ENCODE measurements at places on chromosomes 16 and 17. TPM values are rescaled to one million over a fixed set of nuclear protein-coding genes. Genes with fewer than 3 reads are reported as not detected.

WNT3 gene
- 0.96 TPM for total RNA-seq

PMM2 gene
- 13.7 TPM for total RNA-seq

ASPHD1 gene
- total RNA-seq = not detected

TBC1D3L gene
- total RNA-seq = 4.5 TPM

RGS11 gene
- 16.4 TPM for total RNA-seq

ALOX15 gene
- total RNA-seq = 0.33 TPM

MILR1 gene
- 2.5 TPM for total RNA-seq

DNA sequence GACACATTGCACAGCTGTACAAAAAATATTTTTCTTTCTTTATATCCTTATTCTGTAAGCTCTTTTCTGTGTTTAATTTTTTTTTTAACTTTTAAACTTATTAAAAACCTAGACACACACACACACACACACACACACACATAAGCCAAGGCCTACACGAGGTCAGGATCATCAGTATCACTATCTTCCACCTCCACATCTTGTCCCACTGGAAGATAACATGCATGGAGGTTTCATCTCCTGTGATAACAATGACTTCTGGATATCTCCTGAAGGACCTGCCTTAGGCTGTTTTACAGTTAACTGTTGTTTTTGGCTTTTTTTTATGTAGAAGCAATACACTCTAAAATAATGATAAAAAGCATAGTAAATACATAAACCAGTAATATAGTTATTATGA, 71.2 kb downstream of the TNRC6C start:
- no peak for DNase-seq

DNA sequence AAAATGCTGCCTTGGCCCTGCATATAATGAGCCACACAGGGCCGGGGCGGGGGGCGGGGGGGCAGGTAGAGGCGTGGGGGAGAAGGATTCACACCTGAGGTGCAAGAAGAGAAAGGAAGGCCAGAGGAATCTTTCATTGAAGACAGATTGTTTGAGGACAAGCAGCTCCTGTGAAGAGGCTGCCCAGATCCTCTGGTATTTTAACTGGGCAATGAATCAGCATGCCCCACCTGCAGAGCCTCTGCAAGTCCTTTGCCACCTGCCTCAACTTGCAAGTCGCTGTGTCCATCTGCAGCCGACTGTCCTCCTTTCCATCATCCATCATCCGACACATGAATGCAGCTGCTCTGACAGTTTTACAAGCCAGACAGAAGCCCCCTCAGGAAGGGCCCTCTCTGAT, 1.2 kb upstream of the SOST start:
- no peak for DNase-seq

DNA sequence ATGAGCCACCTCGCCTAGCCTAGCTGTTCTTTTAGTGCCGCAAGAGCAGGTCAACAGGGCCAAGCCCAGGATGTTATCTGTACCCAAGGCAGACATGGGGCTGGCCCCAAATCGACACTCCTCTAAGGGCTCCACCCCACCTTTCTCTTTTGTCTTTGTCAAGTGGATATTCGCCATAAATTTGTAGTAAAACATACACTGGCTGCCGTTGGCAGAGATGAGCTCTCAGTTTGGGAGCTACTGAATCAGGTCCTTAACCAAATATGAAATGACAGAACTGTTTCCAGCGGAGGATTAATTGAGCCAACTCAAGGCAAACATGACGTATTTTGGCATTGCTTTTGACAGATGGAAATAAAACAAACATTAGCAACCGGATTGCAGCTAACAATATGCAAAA, 556.9 kb upstream of the CDH5 start:
- no peak for DNase-seq

DNA sequence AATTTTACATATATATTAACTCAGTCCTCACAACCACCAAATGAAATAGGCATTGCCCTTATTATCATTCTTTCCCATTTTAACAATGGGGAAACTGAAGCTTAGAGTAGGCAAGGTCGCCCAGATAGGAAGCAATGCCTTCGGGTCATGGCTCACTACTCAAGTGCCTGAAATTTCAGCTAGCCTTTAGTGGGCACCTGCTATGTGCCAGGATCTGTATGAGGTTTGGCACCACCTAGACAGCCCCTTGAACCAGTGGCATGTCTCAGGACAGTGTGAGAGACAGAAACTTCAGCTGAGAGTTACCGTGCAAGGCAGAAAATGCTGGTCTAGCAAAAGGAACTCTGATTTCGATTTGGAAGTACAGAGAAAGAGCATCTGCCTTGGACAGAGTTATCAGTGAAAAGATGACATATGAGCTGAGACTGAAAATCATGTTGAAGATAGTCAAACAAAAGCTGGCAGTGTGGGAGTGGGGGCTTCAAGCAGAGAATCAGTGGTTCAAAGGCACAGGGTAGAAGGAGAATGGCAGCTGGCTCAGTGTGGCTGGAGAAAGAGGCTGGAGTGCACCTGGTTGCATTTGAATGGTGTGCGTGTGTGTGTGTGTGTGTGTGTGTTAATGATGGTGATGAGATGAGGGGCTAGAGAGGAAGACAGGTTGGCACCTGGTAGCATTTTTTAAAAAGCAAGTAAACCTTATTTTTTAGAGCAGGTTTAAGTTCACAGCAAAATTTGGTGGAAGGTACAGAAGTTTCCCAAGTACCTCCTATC, 29.1 kb downstream of the CDH13 start:
- no peak for DNase-seq

- DNase-seq = no peak
Observed at GRCh38 chr16:75550211-75550662, 5.8 kb downstream of the TMEM231 start.

- no peak for DNase-seq
Observed at GRCh38 chr16:57624044-57624688, 4.3 kb upstream of the ADGRG1 start.

DNA sequence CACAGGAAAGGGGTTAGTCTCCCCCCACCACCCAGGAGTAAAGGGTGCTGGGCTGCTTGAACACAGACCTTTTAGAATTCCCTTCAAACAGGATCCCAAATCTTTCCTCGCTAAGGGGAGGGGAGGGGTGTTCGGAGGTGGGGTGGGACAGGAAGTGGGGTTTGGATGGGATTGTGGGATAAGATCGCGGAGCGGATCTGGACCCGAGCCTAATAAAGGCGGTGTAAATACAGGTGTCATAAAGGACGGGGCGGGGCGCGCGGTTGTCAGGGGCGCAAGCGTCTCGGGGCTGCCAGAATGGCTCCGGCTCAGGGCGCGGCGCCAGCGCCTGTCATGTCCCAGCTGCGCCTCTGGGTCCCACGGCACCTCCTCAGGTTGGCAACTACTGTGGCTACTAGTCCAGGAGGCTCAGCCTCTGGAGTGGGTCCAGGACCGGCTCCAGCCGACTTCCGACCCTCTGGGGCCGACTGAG, 59.8 kb upstream of the FBXO47 start:
- DNase-seq = peak; percentile 82

DNA sequence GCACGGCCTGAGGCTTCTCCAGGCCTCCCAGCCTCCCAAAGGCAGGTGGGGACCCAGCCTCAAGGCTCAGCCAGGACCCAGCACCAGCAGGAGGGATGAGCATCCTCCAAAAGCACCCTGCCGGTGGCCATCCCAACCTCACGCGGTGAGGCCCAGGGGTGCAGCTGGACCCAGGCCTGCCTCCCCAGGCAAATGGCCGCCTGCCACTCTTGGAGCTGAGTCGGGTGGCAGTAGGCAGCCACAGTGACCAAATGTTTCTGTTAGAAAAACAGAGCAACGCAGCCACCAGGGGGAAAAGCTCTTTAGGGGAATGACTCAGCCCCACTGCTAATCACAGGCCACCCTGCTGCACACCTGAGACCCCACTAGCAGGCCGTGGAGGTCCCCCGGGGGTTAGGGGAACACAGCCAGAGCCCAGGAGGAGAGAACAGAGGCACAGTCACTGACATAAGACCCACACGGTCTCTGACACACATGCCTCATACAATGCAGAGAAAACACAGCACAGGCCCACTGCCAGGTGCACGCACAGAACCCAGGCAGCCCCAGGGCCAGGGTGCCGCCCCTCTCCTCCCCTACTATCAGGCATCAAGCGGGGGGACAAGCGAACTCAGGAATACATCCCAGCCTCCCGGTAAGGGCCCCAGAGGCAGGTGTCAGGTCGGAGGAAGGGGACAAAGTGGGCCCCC, 12.4 kb downstream of the BCAR1 start:
- DNase-seq = no peak

GRCh38 chr17:3006801-3007200, 56.6 kb downstream of the OR1D5 start:
- DNase-seq = no peak

DNA sequence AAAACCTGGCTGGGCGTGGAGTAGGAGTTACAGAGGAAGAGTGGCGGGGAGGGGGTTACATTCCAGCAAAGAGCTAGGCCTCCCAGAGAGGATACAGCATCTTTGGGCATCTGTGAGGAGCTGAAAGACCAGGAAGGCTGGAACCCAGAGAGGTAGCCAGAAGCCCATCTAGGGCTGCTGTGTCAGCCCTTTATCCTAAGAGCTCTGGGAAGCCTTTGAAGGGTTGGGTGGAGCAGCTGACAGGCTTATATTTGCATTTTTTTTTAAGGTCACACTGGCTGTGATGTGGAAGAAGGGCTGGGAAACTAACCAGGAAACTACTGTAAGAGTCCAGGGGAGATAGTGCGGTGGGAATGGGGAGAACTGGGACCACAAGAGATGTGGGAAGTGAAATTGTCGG, 6.8 kb upstream of the CNOT1 start:
- DNase-seq = no peak

DNA sequence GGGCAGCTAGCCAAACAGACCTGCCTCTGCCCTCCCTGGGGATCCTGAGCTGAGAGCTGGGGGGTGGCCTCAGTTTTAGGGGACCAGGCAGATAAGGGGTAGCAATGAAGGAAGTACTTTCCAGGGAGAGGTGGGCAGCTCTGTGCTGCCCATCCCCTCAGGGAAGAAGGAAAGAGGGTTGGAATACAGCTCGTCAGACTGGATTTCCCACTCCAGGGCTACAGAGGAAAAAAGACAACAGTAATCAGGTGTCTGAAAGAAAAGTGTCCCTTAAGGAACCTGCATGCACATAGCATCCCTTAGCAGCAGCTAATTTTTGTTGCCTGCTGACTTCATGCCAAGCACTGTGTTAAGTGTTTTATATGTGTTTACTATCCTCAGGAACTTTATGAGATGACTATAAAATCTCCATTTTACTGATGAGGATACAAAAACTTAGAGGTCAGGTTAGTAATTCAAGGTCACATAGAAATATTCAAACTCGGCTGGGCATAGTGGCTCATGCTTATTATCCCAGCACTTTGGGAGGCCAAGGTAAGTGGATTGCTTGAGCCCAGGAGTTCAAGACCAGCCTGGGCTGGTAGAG, 3.2 kb upstream of the MRPL58 start:
- no peak for DNase-seq

DNA sequence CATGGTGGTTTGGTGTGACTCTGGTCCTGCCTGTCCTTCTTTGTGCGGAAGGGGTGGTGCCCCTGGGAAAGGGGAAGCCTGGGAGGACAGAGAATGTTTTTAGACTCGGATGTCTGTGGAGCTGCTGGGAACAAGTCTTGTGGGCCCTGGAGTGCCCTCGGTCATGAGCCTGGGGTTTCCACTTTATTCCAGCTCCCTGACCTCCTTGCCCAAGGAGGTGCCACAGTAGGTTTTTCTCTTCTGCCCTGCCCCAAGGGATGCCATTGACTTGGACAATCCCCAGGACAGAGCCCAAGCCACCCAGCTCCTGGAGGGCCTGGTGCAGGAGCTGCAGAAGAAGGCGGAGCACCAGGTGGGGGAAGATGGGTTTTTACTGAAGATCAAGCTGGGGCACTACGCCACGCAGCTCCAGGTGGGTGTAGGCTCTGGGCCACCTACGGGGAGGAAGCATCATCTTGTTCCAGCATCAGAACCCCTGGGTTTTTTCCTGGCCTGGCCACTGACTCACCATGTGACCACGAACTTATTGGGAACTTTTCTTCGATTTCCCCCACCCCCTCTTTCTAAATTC, 1.4 kb downstream of the STAT5A start:
- DNase-seq = no peak

- no peak for DNase-seq
Observed at GRCh38 chr17:17540278-17540906, 44.2 kb upstream of the RASD1 start.

- no peak for DNase-seq
Observed at GRCh38 chr16:13545271-13545670, 374.7 kb upstream of the ERCC4 start.

DNA sequence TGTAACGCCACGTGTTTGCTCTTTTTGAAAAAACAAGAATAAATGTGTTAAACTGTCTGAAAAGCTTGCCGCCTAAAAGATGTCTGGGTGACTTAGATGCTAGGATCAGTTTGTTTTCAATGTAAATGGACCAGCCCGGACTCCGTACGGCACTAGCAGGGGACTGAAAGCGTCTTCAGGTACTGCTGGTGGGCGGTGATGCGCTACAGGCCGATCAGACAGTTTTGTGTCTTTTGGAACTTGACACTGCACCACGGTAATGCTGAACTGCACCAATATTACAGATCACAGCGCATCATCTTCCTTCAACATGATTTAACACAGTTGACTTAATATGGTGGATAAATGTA, 727 bp upstream of the MBTPS1 start:
- no peak for DNase-seq

DNA sequence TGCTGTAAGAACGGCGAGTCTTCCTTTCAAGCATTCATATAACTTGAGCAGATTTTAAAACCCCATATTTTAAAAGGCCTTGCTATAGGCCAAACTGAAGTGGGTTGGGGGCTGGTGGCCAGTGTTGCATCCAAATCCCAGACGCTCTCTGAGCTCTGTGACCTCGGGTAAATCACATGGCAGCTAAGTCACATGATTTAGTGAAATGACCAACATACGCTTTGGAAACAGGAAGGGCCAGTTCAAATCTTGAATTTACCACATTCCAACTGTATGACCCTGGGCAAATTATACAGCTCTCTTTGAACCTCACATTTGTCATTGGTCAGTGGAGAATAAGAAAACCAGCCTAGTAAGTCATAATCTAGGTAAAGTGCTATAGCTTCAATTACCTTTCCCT, 519.3 kb downstream of the HAPSTR1 start:
- DNase-seq = no peak

- DNase-seq = no peak
Observed at GRCh38 chr17:41656249-41657023, 32.1 kb upstream of the KRT17 start.

DNA sequence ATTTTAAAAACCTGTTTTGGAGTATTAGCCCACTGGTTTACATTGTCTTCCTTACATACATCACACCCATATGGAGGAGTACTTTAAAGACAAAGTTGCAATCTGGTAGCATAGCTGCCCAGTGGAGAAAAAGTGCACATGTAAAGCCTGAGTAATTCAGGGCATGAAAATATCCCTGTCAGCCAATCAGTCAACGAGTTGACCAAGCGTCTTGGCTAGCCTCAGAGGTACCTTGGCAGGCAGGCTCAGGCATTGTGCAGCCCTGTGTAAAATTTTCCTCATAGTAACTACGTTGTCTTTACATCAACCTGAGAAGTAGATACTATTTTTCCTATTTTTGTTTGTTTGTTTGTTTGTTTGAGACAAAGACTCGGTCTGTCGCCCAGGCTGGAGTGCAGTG, 339.0 kb downstream of the CDH13 start:
- DNase-seq = no peak
